ENCODE measurements at places on chromosomes 11 and 22.

- no peak for DNase-seq
Observed at GRCh38 chr11:15189189-15189588, 74.5 kb downstream of the INSC start.

- DNase-seq = no peak
Observed at GRCh38 chr11:78706551-78706950, 131.9 kb upstream of the NARS2 start.

DNA sequence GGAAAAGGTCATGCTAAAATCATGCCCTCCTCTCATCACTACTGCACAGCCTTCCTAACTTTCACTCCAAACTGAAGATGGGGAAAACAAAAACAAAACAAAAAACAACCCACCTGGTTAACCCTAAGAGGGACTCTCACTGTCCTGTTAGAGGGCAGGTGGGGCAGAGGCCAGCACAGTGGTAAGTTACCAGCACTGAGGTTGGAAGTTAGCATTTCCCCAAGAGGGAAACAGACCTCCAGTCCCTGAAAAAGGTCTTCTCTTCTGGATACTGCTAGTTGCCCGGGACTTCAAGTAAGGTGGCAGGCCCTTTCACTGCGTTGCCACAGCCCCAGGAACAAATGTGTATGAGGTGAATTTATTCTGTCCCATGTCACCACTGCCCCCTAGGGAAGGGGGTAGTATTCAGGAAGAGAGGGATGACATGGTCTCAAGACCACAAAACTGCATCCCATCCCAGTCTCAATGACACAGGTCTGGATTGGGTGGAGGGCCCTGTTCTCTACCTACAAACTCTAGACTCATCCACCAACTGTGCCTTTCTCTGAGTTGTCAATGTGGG is 792 bp upstream of the ADAMTS8 start:
- DNase-seq = no peak

DNA sequence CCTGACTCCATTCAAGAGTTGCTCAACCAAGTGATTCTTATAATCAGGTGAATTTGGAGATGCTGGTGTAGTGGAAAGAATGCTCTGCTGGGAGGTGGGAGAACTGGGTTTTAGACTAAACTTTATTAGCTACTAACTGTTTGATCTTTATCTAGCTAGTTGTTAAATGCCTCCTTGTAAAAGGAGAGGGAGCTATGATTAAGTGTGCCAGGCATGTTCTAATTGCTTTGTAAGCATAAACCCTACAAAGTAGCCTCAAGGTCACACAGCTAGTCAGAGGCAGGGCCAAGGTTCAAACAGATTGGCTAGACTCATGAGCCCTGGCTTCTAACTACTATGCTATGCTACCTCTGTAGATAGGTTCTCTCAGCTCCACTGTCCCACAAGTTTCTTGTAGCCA is 105.5 kb downstream of the NXPE2 start:
- DNase-seq = no peak

DNA sequence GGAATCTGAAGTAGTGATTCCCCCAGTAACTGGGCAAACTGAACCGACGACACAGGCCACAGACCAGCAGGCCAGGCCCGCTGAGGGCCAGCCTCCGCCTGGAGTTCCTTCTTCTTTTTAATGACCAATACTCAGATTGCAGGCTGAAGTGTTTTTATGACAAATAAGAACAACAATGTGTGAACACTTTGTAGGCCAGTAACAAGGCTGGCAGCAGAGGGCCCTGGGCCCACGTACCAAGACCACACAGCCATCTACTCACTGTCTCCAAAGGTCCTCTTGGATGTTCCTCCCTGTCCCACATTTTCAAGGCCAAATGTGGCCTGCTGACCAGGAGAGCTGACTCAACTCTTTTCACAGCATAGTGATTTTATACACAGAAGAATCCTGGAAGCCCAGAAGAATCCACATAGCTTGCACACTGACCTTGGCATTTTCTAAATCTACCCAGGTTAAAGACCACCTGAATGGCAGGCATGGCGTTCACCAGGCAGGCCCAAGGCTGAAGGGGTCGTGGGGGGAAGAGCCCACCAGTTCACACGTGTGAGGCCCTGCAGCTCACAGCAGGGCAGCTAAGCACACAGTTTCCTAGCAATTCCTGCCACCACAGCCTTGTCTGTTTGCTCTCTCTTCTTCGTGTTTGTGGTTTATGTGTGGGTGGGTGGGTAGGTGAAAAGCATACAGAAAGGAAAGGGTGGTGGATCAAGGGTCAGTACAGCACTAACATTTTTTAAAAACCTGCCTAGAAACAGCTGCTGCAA is 13.3 kb downstream of the SMCO4 start:
- DNase-seq = no peak

DNA sequence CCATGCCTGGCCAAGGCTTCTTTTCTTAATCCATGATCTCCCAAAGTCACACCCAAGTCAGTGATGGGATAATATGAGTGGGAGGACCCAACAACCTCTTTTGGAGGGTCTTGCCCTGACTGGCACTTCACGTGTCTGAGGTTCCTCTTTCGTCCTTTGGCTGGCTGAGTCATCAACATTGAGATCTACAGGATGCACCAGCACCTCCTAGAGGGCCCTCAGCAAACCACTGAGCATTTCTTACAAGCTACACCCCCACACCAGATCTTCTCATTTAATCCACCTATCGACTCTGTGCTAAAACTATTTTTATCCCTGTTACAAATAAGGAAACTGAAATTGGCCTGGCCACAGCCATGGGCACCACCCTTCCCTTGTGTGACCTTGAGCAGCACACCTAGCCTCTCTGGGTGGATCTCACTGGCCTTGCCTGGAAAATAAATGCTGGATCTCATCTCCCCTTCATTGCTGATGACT is 63.4 kb downstream of the FLI1 start:
- peak; percentile 29 for DNase-seq

- no peak for DNase-seq
Observed at GRCh38 chr11:35750315-35750714, 87.7 kb downstream of the TRIM44 start.

GRCh38 chr11:29224739-29225384 is 792.0 kb downstream of the KCNA4 start:
- DNase-seq = no peak

DNA sequence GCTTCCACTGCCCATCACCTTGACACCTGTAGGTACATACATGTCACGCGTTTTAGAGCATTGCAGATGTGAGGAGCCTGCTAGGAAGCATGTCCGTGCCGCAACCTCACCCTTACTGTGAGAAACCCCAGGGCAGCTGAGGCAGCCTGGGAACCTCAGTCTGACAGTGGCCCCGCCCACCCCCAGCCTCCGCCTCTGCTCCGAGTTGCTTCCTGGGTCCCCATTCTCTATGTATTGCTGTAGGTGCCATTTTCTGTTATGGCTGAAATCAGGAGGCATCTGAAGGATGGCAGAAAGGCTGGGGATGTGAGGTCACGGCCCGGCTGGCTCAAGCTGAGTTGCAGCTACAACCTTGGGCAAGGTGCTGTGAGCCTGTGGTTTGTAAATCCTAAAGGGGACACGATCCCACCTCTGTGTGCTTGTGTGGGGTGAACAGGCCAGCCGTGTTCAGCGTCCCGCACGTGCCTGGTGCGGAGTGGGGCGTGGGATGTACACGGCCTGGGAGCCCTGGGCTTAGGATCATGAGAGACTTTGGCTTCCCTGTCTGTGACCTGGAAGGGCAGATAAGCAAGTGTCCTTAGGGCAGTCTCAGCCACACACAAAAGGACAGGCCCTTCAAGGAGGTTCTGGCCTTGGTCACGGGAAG is 102.7 kb downstream of the PHF21B start:
- no peak for DNase-seq

DNA sequence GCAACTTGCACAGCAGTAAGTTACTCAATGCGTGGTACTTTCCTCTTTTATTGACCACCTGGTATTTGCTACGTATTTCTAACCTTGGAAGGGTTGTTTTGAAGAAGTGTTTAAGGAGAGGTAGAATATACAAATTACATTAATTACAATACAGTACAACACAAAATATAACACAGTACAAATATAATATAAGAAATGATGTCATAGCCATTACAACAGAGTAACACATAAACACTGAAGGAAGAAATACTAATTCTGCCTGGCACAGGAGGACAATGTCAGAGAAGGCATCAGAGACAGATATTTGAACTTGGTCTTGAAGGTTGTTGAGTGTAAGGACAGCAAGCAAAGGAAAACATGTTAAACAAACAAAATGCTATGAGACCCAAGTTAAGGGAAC is 25.6 kb downstream of the PAK1 start:
- DNase-seq = no peak

DNA sequence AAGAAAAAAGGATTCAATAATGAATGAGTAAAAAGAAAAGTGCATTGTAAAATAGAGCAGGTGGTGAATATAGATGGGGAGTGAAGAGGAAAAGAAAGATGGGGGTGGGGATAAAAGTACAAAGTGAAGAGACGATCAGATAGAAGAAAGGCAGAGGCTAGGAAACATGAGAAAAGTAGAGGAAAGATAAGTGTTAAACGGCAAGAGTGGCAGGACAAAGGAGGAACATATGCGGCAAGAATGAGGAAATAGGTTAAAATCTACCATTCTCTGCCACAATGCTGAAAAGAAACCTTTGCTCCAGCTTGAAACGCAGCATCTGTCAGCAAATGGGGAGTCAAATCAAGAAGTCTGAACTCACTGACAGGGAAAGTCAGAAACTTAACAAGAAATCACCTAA is 6.8 kb downstream of the FUT4 start:
- DNase-seq = no peak

- DNase-seq = no peak
Observed at GRCh38 chr11:2912498-2912897, 16.7 kb downstream of the PHLDA2 start.

DNA sequence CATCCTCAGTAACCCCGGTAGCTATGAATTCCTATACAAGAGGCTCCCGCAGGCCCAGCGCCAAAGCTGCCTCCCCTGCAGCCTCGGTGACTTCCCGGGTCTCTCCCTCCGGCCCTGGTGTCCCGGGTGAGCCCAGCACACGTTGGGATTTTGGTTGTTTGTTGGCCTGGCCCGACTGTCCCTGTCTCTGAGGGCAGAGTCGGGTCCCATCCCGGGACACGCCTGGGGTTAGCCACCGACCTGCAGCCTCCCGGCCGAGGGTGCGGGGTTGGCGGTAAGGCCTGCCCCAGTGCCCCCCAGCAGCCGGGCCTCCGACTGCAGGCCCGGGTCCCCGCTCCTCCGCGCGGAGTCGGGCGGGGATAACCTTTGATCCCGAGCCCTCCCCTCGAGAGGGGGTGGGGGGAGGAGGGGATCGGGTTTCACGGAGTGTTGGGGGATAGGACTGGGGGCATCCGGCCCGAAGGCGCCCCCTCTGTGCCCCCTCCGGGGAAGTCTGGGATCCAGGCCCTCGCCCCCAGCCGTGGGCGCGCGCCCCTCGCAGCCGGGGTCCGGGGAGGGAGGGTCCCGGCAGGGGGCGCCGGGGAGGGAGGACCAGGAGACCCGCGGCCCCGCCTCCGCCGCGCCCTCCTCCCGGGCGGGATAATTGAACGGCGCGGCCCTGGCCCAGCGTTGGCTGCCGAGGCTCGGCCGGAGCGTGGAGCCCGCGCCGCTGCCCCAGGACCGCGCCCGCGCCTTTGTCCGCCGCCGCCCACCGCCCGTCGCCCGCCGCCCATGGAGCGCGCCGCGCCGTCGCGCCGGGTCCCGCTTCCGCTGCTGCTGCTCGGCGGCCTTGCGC is at the start of gene FBLN1:
TSS of gene FBLN1 (plus strand) at position 669 of the 835 bp plus-strand sequence. CDS start at position 772, 103 bp downstream.
- no peak for DNase-seq

DNA sequence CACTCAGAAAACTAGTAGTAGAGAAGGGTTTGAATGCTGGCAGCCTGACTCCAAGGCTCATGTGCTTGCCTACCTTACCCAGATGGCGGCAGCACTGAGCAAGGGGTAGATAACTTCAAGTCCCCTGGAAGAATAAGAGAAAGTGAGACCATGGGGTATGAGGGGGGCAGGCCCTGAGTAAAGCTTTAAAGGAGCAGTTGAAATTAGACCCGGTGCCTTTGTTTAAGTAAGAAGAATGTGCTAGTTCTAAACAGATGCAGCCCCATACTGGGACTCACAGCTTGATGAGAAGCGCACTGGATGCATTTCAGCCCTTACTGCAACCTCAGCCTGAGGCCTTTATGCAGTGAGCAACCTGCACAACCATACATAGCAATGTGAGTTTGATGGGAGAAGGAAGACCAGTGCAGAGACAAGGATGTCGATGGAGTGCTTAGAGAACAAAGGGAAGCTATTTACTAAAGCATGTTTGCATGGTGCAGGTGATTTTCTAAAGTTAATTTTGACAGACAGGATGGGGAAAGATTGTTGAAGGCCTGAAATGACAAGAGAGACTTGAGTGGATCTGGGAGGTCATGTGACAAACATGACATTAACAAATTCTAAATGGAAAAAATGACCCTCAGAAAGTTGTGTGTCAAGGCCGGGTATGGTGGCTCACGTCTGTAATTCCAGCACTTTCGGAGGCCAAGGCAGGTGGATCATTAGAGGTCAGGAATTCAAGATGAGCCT is 27.1 kb upstream of the TMA7B start:
- DNase-seq = no peak

- DNase-seq = no peak
Observed at GRCh38 chr11:125335106-125335505, 161.0 kb downstream of the FEZ1 start.

DNA sequence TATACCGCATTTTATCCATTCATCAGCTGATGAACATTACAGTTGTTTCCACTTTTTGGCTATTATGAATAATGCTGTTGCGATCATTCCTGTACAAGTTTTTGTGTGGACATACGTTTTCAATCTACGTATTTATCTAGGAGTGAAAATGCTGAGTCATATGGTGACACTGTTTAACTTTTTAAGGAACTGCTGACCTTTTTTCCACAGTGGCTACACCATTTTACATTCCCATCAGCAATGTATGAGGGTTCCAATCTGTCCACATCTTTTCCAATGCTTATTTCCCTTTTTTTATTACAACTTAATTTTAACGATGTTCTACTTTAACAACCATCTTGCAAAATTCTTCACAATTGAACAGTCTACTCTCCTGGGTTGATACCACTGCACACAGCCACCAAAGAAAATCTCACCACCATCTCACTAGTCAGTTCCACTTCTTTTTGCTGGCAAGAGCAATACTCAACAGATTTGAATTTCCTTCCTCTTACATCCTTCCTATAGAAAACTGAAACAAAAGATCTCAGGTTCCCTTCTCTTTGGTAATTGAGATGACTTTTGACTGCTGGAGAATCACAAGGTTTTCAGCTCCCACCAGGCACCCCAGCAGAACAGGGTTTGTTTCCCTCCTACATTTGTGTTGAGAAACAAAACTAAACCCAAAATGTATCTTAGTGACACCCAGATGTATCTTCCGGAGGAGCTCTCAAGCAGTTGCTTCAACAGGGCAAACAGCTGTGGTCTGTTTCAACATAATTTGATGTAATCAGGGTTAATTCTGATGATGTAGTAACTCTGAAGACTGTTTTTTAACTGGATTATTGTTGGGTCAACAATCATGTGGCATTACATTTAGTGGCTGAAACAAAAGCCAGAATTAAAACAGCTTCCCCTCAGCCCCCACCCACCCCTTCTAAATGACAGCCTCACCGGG is 7.0 kb upstream of the GAB2 start:
- no peak for DNase-seq

GRCh38 chr11:106939157-106939556 is 79.1 kb downstream of the GUCY1A2 start:
- no peak for DNase-seq

- no peak for DNase-seq
Observed at GRCh38 chr22:17772958-17773605, 1.2 kb downstream of the BID start.
